ENCODE measurements at places on chromosomes 6 and 20. TPM values are rescaled to one million over a fixed set of nuclear protein-coding genes. Genes with fewer than 3 reads are reported as not detected.

DNA sequence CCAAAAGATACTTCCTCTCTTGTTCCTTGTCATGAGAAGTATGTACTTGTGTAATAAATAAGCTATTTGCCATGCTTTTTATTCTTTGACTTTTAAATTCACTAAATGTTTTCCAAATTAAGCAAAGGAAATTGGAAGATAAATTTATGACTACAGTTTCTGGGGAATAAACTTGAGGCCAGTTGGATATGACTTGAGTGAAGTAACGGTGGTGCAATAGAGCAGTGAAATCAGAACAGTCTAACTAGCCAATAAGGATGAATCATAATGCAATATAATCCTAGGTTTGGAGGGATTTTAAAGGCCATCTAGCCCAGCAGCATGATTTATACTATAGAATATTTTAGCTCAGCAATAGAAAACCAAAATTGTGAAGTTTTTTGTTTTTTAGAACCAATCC, 183.8 kb upstream of the TCF21 start:
- no peak for DNase-seq

DNA sequence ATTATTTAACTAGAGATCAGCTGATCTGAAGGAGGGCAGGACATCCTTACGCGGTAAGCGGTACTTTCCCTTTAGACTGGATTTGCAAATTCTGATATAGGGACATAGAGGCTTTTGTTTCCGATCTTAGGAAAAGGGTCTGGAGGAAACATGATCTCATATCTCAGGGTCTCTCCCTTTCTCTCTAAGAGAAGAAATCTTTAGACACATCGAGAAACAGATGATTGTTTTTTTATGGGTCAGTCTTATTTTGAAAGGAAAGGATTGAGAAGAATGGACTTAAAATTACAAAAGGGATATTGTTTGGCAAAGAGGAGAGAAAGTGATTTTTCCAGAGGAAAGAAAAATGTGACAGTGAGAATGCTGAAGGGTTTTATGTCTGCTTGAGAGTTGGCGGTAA, 83.9 kb upstream of the OGFRL1 start:
- no peak for DNase-seq

- DNase-seq: no peak
Measured at GRCh38 chr6:125558241-125558843, 191.1 kb upstream of the HEY2 start.

- no peak for DNase-seq
Measured at GRCh38 chr6:147676495-147677199, 168.2 kb downstream of the SAMD5 start.

GRCh38 chr6:26257272-26257671, 107.7 kb upstream of the BTN3A2 start:
- no peak for DNase-seq

Gene SIRPB2
- total RNA-seq: 4.5 TPM

Gene CSNK2A1
- total RNA-seq: 187 TPM

DNA sequence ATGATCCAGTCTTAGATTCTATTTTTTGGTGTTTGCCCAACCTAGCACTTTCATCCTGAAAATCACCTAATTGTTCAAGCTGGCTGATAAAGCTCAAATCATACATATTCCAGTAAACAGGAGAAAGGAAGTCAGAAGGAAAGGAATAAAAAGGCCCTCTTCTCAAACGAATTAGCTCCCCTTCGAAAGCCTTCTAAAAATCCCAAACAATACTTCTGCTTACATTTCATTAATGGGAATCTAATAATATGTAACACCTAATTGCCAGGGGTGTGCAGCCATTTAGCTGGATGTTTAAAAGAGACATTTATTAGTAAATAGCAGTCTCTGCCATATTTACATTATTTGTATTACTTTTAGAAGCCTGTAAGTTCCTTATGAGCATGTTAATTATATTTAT, 302.9 kb upstream of the TCF21 start:
- no peak for DNase-seq

Gene C6orf15
- total RNA-seq: 21.6 TPM

Gene TTK
- total RNA-seq: 28.7 TPM

DNA sequence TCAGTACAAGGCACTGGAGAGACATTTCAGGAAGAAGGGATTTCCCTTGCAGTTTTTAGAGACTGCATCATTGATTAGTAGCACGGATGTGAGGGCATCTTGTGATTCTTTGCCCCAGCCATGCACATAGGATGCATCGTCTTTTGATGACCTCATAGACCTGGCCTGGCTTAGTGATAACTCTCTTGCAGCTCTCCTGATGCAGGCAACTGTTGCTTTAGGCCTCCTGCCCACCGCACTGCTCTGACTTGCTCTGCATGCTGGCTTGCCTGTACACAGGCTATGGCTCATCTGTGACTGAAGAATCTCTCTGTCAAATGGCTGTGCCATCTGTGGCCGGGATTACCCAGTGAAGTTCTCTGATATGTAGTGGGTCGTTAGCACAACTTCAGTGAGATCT, 207.7 kb upstream of the PTCHD4 start:
- no peak for DNase-seq

Gene OTOR
- total RNA-seq: not detected

DNA sequence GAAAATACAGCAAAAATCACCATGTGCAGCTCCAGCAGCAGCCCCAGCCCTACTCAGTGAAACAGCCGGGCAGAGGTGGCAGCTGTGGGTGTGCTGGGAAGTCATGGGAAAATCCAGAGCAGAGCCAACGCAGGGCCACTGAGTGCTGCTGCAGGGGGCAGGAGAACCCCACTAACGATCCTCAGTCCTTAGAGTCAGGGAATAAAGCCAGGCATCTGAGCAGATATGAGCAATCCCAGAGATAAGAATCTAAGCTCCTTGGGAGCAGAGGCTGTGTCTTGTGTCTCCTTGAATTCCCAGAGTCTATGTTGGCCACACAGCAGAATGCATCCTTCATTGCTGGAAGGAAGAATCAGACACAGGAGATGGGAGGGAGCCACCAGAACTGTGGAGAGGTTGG, 493.1 kb upstream of the MAP3K7 start:
- DNase-seq: no peak

DNA sequence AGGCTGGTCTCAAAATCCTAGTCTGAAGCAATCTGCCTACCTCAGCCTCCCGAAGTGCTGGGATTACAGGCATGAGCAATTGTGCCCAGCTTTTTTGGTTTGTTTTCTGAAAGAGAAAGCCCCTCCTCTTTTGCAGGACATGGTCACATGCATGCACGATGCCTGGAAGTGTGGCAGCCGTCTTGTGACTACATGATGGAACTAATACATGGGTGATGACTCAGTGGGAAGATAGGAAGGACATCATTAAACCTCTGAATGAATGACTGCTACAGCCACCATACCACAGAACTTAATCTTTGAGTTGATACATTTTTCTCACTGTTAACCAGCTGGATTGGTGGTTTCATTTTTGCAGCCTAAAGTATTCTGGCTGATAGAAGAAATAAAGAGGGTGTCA, 13.4 kb upstream of the CTNNBL1 start:
- no peak for DNase-seq

DNA sequence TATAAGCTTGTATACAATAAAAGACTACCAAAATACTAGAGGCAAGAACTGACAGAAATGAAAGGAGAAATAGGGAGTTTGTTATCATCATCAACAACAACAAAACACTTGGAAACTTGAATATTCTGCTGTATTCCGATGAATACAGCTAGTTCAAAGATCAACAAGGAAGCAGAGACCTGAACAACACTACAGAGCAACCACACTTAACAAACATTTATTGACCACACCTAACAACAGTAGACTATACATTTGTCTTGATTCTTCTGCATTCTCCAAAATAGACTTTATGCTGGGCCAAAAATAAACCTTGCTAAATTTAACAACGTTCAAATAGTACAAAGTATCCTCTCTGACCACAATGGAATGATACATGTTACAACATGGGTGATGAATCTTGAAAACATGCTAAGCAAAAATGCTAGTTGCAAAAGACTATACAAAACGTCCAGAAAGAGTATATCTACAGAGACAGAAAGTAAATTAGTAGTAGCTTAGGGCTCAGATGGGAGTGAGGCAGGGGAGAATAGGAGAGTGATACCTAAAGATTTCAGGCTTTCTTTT, 39.1 kb upstream of the PAK5 start:
- DNase-seq: no peak

- DNase-seq: no peak
Measured at GRCh38 chr6:101534386-101534785, 140.9 kb downstream of the GRIK2 start.

Gene PDCD2
- total RNA-seq: 51.7 TPM

DNA sequence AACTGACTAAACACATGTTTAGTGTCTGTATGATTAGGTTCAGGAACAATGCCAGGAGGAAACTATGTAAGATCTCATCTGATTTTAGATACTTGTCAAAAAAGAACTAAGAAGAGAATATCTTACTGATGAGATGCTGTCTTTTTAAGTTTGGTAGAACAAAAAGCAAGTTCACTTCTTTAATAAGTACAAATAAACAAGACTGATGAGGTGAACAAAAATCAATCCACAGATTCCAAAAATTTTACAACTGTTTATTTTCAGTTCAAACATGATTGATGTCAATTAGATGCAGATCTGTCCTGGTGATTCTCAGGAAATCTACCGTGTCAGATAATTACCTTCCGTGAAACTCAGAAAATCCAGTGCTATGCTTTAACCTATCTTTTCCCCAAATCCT, 24.9 kb downstream of the EPHA7 start:
- no peak for DNase-seq

Data from PC-9 (cell line).